Endothelial cell (in vitro differentiated cells): ENCODE measurements at places on chromosomes 3 and 15.

DNA sequence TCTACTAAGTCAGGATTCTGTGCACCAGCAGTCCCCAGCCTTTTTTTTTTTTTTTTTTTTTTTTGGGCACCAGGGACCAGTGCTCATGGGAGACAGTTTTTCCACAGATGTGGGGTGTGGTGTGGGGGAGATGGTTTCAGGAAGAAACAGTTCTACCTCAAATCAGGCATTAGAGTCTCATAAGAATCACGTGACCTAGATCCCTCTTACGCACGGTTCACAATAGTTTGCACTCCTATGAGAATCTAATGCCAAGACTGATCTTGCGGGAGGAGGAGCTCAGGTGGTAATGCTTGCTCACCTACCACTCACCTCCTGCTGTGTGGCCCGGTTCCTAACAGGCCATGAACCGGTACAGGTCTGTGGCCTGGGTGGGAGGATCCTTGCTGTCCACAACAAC lies 88.8 kb downstream of the GADL1 start:
- DNase-seq, result no peak

GRCh38 chr3:197795200-197795599 lies 4.1 kb downstream of the LRCH3 start:
- DNase-seq, result no peak

DNA sequence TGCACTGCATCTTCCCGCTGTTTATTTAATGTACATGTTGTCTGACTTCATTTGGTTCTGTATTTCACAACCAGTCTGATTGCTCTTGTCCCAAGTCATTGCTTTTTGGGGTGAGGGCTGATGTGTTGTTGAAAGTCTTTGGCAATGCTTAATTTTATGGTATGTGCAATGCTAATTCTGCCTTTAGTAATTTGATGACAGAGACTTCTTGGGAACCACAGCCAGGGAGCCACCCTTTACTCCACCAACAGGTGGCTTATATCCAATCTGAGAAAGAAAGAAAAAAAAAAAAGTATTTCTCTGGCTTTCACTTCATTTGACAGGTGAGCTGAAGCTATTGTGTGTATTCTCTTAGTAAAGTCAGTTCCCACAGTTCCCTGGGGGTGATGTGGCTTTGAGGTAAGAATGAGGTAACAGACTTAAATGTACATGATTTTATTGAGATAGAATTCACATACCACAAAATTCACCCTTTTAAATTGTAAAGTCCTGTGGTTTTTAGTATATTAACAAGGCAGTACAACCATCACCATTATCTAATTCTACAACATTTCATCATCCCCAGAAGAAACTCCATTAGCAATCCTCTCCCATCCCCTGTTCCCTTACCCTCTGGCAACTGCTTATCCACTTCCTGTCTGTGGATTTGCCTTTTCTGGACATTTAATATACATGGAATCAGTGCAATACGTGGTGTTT lies 97.3 kb downstream of the SLCO3A1 start:
- no peak for DNase-seq

DNA sequence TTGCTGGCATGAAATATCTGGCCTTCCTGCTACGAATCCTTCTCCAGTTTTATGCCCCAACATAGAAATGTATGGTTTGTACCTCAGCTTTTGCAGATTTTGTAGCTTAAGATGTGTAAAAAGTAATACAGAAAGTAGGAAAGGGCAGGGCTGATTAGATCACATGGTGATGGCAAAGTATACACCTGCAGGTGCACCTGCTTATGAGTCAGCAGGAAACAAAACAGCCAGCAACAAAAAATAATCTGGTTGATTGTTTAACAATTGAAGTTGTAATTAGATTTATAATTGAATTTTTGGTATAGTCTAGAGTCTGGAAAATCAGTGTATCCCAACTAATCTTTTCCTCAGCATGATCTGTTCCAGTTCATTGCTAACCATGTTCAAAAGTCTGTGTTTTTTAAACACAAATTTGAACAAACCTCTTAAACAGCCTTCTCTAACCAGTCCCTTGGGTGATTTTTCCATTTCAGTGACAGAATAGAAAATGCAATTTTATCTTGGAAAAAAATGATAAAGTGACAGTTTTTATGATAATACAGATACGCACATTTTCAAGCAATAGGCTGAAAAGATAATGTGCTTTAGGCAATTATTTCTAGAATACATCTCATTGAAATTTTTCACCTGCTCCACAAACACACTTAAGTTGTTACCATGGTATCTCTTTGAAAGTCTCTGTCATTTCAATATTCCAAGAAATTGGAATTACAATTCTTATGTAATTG lies 477.4 kb downstream of the NAALADL2 start:
- no peak for DNase-seq

DNA sequence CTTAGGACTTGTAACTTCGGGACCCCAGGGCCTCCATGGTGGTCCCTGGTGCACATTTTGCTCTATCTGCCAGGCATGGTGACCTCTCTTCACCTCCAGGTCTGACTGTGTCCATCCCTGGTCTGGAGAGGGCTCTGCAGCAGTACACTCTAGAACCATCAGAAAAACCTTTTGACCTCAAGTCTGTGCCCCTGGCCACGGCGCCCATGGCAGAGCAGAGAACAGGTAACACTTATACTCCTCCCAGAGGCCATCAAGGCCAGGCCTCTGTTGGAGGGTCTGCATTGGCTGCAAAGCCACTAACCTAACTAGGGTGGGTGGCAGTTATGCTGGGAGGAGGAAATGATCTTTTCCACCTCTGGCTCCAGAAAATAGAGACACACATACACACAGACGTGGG lies 10.3 kb upstream of the HMCES start:
- DNase-seq, result no peak

- no peak for DNase-seq
Observed at GRCh38 chr3:128286691-128287090, 133.4 kb downstream of the EEFSEC start.

DNA sequence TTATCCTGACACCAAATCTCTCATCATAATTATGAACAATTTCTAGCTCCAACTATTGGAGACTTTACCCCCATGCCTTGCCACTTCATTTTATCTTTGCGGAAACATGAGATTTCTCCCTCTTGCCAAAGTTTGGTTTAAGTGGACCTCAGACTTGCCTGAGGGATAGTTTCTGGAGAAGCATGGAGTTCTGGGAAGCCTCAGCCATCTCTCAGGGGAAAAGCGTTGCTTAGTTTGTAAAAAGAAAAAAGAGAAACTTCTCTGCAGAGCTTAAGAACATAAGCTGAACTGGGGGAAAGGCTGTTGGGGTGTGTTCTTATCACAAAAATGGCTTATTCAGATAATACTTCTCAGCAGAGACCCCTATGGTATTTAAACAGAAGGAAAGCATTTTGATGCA lies 347.4 kb upstream of the ADAMTS9 start:
- DNase-seq, result no peak

- no peak for DNase-seq
Observed at GRCh38 chr15:97684249-97684648, 276.3 kb upstream of the ARRDC4 start.

DNA sequence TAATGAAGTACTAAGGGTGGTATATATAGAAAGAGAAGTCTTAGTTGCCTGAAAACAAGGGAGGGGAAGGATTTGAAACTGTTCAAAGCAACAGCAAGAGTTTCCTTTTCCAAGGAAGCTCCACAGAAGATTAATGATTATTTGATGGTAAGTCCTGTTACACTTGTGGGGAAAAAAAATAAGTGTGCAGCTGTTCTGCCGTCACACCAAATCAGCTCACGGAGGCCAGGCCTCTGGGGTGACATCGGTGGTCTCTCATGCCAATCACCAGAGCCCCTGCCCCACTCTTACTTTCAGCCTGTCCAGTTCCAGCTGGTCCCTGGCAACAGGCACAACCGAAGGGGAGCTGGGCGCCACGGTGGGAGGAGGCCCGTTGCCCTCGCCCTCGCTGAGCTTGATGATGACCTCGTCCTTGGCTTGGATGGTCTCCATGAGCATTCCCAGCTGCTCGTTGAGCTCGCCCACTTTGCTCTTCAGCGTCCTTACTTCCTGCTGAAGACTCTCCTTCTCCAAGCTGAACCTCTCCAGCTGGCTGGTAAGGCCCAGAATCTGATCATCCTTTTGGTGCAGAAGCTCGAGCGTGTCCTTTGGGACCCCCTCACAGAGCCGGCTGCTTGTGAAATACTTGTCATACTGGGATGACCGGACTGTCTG lies 53.5 kb downstream of the TBC1D2B start:
- DNase-seq, result no peak

GRCh38 chr3:194588236-194588635 lies 45.0 kb downstream of the TMEM44 start:
- no peak for DNase-seq

DNA sequence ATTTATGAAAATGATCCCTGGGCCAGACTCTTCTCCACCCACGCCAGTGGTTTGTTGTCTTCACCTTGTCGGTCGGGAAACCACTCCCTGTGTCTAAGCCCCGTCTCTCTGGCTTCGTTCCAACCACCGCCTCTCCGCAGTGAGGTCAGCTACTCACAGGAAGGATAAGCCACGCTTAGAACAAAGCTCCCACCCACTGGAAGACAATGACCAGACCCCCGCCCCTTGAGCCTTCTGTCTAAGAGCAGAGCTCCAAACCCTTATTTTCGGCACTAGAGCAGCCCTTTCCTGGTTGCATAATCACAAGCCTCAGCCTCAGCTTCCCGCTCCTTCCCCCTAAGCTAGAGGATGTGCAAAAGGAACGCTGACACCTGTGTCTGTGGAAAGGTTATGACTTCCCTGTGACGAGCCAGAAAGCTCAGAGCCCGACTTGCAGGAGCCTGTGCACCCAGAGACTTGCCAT lies 114.9 kb upstream of the MEF2A start:
- no peak for DNase-seq

- no peak for DNase-seq
Observed at GRCh38 chr15:73727330-73727976, 25.7 kb downstream of the INSYN1 start.

- no peak for DNase-seq
Observed at GRCh38 chr15:46676233-46677206, 1040.8 kb upstream of the SEMA6D start.

DNA sequence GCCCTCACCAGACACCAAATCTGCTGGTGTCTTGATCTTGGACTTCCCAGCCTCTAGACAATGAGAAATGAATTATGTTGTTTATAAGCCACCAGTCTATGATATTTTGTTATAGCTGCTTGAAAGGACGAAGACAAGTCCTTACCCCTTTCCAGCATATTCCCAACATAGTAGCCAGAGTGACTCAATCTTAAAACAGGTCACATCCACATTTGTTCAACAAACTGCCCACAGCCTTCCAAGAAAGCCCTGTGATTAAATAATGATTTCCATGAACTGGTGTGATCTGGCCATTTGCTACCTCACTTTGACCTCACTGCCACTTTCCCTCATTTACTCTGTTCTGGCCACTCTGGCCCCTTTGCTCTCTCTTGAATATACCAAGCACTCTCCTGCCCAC lies 193.7 kb upstream of the CFAP20DC start:
- DNase-seq, result no peak

DNA sequence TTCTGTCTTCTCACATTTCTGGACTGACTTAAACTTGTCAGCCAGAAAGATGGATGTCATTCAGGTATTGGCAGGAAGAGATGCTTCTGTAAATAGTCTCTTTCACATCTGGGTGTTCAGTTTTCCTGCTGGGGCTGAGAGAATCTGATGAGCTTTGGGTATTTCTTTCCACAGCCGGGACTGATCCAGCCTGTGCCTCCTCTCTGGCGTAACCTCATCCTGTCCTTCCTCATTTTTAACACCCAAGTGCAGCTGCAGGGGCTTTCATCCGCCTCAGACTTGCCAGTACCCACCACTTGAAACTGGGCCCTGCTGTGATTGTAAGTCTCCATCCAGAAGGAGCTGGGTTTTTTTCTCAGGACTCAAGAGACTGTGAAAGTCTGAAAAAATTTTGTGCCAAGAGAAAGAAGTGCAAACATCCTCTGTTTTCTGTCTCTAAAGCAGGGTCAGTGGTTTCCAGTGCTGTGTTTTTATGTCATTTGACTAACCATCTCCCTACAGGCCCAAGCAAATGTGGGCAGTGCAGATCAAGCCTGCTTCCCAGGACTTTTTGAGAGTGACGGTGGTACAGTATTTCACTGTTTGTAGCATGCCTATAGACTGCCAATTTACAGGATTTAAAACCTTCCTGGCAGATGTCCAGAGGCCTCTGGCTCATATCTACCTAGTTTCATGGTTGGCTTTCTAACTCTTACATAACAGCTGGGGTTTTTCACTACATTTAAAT lies 342.7 kb downstream of the PTPRG start:
- no peak for DNase-seq

DNA sequence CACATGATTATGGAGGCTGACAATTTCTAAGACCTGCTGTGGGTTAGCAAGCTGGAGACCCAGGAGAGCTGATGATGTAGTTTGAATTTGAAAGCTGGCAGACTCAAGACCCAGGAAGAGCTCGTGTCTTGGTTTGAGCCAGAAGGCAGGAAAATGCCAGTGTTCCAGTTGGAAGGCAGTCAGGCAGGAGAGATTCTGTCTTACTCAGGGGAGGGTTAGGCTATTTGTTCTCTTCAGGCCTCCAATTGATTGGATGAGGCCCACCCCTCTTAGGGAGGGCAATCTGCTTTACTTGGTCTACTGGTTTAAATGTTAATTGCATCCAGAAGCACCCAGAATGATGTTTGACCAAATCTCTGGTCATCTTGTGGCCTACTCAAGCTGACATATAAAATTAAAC lies 40.4 kb upstream of the IGF2BP2 start:
- no peak for DNase-seq

DNA sequence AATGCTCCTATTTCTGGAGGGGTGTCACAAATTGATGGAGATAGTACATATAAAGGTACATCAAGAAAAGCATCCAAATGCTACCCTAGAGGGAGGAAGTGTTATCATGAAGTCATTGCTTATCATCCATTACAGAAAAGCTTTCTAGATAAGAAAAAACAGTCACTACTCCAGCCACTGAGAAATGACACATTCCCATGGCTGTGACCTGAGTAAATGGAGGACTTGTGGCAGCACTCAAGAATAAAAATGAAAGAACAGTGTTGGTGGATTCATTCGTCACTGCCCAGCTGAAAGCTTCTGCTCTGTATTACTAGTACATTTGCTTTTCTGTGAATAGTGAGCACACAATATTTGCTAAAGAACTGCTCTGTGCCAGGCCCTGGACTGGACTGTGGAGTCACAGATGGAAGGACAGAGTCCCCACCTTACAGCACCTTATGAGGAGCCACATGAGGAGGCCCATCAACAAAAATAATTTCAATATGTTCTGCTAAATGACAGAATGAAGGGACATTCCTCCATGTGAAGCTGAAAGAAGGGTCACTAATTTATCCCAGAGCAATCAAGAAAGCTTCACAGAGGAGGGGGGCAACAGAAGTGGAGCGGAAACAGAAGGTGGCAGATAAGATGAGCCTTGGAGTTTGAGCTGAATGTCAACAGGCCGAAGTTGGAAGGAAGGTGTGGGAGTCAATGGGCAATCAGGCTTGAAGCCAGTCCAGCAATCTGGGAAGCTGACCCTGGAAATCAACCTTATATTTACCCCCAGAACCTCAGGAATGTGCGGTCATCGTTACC lies 343.5 kb upstream of the TRIM42 start:
- no peak for DNase-seq

DNA sequence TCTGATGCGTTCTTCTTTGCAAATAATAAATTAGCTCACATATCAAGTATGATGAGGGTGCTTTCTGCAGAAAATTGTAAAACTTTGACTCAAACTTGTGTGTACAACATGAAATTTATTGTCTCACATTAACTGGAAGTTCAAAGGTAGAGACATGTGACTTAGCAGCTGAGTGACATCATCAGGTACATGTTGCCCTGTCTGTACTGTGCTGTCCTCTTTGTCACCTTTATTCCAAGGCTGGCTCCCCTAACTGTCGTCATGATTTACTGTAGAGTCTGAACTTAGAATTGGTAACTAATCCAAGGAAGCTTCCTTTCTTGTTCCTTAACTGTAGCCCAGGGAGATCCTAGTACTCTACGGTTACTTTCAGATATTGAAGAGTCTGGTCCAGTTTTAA lies 12.3 kb upstream of the FSIP1 start:
- no peak for DNase-seq

GRCh38 chr15:63188247-63188925 lies 1.0 kb upstream of the RAB8B start:
- DNase-seq, result no peak
